Breast epithelium (tissue), 4 donors: ENCODE measurements at places on chromosomes 3 and 15.

GRCh38 chr3:146581951-146582467, 23.1 kb downstream of the PLSCR5 start:
- no peaks in the 10 kb centered on the region for H3K27me3 ChIP-seq
- no peak for DNase-seq
- H3K27ac ChIP-seq = no peak overlapping the region
- H3K4me1 ChIP-seq = no peaks in the 10 kb centered on the region
- H3K36me3 ChIP-seq = no peaks in the 10 kb centered on the region

GRCh38 chr3:185071287-185071800, 81.5 kb downstream of the C3orf70 start:
- H3K4me1 ChIP-seq = no peaks in the 10 kb centered on the region
- H3K4me3 ChIP-seq = no peak overlapping the region
- no peaks in the 10 kb centered on the region for H3K36me3 ChIP-seq
- H3K27me3 ChIP-seq = no peaks in the 10 kb centered on the region
- no peak for DNase-seq

DNA sequence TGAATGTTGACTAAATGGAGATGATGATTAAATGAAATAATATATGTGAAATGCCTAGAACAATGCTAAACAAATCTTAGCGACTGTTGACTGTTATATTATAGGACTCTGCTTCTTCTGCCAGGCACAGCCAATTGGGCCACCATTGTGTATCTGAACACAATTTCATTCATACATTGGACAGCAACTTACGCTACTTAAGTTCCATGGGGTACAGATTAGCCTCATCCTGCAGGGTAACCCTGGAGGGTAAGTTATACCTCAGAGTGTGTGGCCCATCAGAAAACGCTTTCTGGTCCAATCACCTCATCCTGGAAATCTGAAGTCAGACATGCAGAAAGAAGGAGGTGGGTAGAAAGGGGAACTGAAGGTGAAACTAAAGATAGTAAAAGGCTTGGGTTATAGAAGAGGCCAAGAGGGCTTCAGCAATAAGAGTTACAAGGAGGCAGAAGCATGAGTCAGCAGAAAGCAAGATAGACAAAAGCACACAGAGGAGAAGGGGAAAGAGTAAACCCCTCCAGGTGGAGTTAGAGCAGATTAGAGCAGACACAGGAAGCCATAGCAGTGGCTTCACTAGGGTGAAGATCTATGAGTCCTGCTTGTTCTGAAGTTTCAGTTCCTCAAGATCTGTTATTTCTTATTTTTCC, 119.3 kb upstream of the SLC24A5 start:
- H3K27me3 ChIP-seq = no peaks in the 10 kb centered on the region
- no peaks in the 10 kb centered on the region for H3K36me3 ChIP-seq
- H3K4me1 ChIP-seq = no peaks in the 10 kb centered on the region
- no peak overlapping the region for H3K27ac ChIP-seq

- no peak overlapping the region for H3K4me3 ChIP-seq
- H3K4me1 ChIP-seq = no peaks in the 10 kb centered on the region
- H3K27ac ChIP-seq = no peak overlapping the region
- no peaks in the 10 kb centered on the region for H3K27me3 ChIP-seq
- no peaks in the 10 kb centered on the region for H3K36me3 ChIP-seq
Measured at GRCh38 chr3:160977773-160978172, 127.4 kb downstream of the B3GALNT1 start.

- H3K4me1 ChIP-seq = no peaks in the 10 kb centered on the region
- no peaks in the 10 kb centered on the region for H3K27me3 ChIP-seq
- H3K4me3 ChIP-seq = no peak overlapping the region
- DNase-seq = no peak
- no peaks in the 10 kb centered on the region for H3K36me3 ChIP-seq
- H3K27ac ChIP-seq = no peak overlapping the region
Measured at GRCh38 chr3:179898024-179898423, 138.7 kb downstream of the PEX5L start.

- no peaks in the 10 kb centered on the region for H3K36me3 ChIP-seq
- no peak overlapping the region for H3K4me3 ChIP-seq
- H3K27me3 ChIP-seq = no peaks in the 10 kb centered on the region
- DNase-seq = no peak
Measured at GRCh38 chr3:156668073-156668763, 6.2 kb upstream of the TIPARP start.
